Germinal center (tissue), 1 donor: ENCODE measurements at places on chromosomes 11 and 22.

- DNase-seq = no peak
These were observed 2.1 kb upstream of the KCNJ4 start for GRCh38 chr22:38456841-38457699.

DNA sequence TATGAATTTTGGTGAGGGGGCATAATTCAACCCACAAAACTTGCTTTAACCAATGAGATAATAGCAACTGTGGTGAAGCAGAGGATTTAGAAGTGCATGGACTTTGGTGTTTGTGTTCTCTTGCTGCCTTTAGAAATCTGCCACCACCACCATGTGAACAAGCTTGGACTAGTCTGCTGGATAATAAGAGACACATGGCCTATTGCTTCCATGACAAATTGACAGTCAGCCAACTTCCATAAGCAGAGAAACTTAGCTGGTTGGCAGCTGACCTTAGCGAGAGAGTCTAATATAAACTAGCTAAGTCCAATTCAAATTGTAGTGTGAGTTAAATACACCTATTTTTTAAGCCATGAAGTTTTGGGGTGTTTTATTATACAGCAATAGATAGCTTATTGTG lies 482.1 kb upstream of the ANO5 start:
- DNase-seq = no peak

DNA sequence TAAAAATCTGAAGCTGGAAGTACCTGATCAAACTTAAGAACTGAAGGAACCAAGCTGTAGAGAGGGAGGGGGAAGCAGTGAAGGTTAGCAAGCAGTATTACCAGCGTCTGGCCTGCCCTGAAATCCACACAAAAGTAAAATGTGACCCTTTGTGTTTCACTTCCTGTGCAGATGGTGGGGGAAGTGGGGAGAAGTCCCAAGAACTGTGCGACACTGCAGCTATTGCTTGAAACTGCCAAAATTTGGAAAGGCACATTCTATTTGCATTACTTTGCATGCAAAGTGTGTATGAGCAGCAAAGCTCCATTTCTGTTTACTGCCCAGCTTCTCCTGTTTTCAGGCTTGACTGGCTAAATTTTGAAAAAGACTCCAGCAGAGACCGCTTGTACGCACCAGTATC lies 72.1 kb upstream of the BMAL1 start:
- DNase-seq = no peak

GRCh38 chr11:128304666-128305485 lies 282.5 kb downstream of the ETS1 start:
- DNase-seq = no peak

DNA sequence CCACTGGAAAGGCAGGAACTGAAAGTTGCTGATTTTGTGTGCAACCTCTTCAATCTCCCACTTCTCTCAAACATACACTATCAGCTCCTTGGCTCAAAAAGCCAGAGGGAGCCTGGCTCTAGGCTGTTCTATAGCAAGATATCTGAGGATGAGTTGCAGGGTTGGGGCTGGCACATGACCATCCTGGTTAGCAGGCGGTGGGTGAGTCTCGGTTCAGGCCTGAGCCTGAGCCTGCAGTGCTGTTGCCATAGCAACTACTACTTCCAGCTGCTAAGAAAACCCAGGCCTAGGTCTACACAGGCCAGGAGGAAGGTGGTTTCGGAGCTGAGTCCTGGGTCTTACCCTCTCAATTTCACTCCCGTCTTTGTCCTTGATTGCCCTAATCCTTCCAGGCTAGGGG lies 39.0 kb downstream of the CWC15 start:
- DNase-seq = no peak

DNA sequence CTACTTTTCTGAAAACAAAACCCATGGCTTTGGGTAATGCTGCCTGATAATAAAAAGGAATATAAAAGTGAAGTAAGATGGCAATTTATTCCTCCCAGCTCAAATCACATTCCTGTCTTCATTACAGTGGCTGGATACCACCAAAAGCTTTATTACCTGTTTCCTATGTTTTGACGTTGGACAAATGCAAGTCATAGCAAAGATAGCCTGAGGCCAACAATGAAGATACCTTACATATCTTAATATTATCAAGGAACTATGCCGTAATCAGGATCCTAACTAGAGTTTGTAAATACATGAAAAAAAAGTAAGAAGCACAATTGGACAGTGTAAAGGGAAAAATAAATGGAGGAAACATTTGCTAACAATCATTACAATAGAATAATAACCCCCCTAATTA lies 202.4 kb downstream of the SOX6 start:
- DNase-seq = no peak

DNA sequence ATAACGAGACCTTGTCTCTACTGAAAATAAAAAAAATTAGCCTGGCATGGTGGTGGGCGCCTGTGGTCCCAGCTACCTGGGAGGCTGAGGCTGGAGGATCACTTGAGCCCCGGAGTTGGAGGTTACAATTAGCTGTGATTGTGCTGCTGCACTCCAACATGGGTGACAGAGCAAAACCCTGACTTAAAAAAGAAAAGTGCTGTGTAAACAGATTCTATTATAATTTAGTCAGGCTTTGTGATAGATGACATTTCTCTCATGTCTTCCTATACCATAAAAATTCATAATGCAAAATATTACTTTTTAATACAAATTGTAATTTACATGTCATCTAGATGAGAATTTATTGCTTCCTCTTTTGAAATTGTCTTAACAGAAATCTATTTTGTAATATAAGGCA lies 94.1 kb downstream of the MTMR3 start:
- DNase-seq = no peak

- no peak for DNase-seq
These were observed 32.1 kb upstream of the PRODH start for GRCh38 chr22:18968011-18968749.
